ENCODE measurements at places on chromosomes 11 and 22.
A peak's percentile ranks its signal among the peaks of the same experiment; 100 is the strongest.

GRCh38 chr11:86688398-86689179 is 16.2 kb upstream of the ME3 start:
- peak; percentile 65 for DNase-seq

DNA sequence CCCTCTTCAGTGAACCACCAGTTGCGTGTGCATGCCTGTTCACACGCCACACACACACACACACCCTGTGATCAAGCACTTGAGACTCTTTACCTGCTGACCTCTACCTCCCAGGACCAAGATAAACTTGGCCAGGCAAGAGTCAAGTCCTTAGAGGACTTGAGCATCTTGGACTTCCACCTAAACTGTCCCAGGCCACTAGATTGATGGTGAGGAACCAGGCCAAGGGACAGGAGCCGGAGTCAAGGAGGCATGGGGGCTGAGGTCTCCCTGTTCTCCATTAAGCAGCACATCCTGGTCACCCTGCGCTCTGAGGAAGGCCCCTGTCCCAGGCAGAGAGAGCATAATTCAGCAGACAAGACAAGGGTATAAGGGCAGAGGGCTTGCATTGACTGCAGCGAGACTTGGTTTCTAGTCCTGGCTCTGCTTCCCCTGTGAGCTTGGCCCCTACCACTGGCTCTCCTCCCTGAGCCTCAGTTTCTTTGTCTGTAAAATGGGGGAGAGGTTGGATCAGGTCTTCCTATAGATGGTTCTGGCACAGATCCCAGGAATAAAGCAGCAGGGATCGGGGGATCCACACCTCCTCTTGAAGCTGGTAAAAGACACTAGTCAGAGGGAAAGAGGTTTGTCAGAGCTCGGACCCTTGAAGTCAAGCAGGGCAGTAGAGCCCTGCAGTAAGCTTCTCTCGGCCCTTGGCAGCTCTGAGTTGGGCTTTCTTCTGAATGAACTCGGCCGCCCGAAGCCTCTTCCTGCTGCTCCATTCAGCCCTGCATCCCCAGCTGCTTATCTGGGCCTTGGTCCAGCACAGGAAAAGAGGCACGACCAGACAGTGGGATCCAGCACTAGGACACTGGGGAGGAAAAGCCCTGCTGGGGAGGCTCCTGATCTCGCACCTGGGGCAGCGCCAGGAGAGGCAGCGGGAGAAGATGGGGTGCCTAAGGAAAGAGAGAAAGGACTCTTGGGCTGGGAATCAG is 2.0 kb downstream of the CREB3L1 start:
- no peak for DNase-seq

DNA sequence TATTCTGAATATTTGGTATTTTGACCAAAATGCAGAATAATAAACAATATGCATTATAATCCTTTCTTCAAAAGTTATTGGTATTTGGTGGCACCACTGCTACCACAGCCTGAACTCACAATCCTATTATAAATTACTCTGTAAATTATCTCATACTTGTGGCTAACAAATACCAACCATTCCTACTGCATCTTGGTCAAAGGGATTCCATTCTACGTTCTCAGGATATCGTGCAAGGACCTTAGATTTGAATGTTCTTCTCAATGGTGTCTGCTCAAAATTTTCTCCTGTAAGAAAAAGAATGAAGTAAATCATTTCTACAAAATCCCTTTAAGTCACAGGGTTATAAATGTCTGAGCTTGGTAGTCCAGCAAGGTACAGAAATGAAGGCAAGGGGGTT is 58.7 kb downstream of the DENND5A start:
- DNase-seq, result no peak

DNA sequence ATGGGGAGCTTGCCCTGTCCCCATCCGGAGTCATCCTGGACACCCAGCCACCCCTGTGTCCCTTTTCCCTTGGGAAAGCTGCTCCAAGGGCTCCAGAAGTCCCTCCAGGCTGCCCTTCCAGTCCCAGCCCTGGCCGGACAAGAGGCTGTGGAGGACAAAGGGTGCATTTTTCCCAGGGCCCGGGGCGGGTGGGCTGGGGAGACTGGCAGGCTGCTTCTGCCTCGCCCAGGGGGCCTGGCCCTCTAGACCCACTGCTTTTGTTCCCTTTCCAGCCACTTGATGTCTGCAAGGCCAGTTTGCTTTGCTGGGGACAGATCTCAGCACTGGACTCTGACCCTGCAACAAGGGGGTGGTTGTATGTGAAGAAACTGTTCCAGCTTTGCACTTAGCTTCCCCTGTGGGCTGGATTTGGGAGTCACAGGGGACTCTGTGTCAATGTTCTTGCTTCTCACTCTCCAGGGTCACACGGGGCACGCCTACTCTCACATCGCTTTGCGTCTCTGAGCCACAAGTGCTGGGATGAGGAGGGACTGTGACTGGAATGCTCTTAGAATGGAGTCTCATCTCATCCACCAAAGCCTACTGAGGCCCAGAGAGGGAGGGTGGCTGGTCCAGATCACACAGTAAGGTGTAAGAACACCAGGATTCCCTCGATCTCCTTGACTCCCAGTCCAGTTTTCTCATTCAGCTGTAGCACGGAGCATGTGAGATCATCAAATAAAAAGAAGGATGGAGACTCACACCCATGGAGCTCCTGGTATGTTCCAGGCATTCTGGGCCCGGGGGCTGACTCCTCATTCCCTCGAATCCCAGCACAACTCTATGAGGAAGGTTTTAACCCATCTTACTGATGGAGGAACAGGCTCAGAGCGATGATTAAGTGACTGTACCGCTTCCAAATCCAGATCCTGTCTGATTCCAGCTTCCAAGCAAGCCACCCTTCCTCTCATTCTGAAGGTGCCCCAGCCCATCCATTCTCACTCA is 59.9 kb downstream of the FBXO7 start:
- no peak for DNase-seq

GRCh38 chr11:25094085-25094802 is 597.4 kb downstream of the LUZP2 start:
- no peak for DNase-seq

DNA sequence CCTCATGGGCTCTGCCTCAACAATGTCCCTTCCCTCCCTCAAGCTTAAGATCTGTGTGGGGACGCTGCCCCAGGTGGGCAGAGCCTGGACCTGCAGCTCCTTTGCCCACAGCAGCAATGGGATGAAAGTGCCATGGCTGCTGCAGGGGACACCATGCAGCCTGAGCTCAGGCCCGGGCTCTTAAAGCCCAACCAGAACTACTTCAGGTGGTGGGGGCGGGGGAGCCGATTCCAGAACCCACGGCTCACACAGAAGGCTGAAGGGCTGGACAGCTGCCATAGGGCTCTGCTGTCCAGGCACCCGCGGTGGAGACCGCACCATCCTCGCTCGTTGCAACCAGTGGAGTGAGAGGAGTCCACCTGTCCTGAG is 12.5 kb downstream of the CHID1 start:
- no peak for DNase-seq
